PC-3 (cell line): ENCODE measurements at places on chromosomes 3 and 15.

DNA sequence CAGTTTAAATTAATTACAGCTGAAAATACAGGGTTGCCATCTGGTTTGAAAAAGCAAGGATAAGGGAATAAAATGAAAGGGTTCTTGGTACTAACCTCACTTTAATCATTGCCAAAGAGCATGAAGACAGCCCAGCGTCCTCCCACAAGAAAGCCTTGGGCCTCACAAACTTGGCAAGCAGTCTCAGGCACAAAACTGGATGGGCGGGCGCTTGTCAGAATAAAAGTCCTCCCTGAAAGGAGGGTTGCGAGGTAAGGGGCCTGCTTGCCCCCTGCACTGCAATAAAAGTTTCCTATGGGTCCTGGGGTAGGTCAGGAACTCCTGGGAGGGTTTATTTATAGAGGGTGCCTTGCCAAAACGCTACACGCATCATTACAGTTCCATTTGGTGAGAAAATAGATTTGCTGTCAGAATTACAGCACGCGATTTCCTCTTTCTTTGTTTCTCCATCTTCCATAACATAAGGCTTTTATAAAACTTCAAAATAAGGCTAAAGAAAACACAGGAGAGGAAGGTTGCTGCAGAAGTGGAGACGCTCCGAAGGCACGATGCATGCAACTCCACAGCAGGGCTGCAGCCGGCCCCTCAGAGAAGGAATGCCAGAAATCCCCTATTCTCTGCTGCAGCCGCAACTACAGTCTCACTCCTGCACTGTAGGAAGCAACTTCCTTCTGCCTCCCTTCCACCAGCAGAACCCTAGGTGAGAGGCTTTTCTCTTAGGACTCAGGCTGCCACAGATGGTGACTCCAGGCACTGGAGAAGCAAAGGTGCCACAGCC is 61.3 kb downstream of the VGLL4 start:
- DNase-seq: no peak

DNA sequence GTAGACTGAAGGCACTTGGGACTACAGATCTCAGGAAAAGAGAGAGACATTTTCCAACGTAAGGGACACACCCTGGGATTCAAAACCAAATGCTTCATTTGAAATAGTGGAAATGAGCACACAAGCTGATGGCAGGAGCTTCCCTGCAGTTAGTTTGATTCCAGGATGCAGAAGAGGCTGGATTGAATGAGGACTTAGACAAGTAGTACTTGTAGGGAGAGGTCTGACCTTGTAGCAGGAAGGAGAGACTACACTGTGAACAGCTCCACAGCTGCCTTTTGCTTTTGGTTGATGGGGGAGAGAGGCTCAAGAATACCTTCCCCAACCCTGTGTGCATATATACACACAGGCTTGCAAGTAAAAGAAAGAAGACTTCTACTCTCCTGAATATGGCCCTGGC is 51.5 kb downstream of the PDE8A start:
- no peak for DNase-seq

DNA sequence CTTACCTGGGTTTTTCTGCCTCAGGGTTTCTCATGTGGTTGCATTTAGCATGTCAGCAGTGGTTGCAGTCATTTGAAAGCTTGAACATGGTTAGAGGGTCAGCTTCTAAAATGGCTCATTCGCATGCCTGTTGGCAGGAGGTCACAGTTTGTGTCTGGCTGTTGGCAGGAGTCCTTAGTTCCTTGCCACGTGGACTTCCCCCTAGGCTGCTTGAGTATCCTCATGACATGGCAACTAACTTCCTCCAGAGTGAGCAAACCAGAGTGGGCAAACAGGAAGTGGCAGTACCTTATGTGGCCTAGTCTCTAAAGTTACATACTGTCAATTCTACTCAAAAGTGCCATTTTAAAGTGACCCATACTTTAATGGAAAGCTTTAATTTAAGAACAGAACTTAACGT is 3.4 kb upstream of the UNC13C start:
- no peak for DNase-seq

GRCh38 chr15:66619152-66619903 is 53.5 kb upstream of the LCTL start:
- DNase-seq: peak; percentile 80

DNA sequence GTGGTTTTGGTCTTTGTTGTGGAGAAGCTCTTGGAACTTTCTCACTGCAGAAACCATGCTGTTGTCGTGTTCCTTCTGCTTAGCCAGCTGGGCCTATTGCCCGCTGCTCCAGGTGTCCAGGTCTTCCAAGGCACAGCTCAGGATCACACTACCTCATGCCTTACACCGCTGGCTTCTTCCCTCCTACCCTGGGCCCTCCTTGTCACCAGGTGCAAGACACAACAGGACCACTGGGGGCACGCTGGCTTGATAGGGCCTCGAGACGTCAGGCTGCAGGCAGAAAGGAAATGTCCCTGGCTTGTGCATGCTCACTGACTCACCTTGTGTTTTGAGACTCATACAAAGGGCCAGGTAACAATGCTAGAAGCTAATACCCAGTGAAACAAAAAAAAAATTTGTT is 32.3 kb downstream of the PAQR9 start:
- DNase-seq: peak; percentile 21

DNA sequence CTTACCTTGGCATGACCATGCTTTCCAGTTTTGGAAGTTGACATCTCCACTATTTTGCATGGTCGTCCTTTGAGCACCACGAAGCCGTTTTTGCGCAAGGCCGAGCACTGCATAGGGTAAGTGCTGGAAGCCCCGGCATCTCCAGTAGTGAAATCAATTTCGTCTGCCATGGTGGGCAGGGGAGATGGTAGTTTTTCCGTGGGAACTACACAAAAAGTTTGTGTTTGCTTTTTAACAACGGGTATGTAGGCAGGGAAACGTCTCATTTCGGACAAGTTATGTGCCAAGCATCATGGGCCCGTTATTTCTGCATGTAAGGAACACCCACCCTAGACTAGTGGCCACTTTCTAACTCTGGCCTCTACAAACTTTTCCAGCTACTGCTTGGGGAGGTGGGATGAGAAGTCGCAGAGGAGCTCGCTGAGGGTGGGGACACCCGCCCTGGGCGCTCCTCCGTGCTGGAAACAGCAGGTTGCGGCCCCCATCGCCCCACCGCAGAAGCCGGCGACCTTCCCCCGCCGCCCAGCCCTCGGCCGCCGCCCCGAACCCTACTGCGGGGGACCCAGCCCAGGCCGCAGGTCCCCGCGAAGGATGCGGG is 701 bp downstream of the EIF5A2 start:
- no peak for DNase-seq

- DNase-seq: no peak
Measured at GRCh38 chr3:54357301-54357700, 234.9 kb downstream of the CACNA2D3 start.

DNA sequence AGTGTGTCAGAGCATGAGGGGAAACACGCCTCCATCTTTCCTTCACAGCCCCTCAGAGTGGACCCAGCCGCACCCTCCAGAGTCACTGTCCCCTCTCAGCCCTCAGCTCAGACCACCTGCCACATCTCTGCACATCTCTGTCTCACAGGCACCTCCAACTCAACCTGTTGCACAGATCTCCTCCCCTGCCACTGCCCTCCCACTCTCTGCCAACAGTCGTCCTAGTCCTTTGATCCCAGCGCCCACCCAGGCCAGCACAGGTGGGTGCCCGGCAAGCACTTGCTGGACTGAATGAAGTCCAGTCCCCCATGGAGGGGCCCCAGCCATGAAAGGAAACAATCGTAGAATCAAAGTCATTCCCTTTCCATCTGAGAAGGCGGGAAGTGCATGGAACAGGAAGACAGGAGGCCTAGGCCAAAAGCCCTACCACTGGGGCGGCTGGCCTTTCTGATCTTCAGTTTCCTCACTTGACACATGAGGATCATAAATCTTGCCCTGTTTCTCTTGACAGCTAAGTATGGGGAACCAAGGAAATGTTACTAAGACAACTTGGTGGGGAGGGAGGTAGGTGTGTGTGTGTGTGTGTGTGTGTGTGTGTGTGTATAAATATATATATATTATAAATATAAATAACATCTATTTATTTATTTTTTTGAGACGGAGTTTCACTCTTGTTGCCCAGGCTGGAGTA is 28.1 kb downstream of the HCN4 start:
- DNase-seq: no peak

GRCh38 chr3:129245141-129245540 is 4.3 kb upstream of the COPG1 start:
- DNase-seq: peak; percentile 82

GRCh38 chr3:138962854-138963560 is 16.0 kb downstream of the FOXL2NB start:
- DNase-seq: no peak

DNA sequence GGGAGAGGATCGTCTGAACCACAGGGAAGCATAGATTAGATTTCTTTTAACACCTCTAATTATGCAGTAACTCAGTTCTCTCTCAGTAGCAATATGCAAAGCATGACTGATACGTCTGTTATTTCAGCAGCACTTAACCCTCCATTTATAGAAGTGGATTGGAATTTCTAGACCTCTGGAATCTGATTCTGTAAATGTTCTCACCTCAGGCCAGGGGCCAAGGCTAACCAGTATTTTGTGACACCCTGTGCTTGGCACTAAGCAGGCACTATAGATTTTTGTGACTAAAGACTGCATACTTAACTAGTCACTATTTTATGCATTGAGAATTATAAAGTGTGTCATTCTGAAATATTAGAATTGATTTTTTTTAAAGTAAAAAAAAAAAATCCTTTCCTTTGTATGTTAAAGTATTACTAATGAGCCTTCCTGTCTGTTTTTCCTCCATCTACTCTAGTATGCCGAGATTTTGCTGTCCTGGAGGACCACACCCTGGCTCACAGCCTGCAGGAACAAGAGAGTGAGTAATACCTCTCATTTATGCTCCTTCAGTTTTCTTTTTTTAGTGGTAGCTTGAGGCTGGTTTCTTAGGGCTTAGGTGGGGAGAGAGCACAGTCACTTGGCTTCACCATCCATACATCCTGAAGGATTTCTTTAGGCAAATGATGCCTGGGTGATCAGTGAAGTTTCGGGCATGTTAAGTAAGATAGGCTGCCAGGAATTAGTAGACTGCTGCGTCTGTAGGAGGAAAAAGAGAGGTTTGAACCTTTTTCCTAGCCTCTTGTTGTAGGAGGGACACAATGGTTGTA is 26.5 kb upstream of the UTS2B start:
- DNase-seq: peak; percentile 77

DNA sequence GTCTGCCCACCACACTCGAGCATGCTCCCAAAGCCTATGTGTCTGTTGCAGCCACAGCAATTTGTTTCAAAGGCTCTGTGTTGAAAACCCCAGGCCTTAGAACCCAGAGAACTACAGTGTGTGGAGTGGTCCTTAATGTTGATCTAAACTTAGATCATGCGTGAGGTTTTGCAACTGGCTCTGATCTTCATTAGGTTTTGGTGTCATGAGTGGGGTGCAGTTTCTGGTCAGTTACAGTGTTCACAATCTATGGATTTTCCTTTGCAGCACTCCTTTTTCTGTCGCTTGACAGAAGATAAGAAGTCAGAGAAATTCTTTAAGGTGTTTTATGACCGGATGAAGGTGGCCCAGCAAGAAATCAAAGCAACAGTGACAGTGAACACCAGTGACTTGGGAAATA is 213.0 kb upstream of the BHLHE40 start:
- DNase-seq: no peak

- DNase-seq: no peak
Measured at GRCh38 chr15:49035825-49036224, 10.4 kb downstream of the SECISBP2L start.

- DNase-seq: no peak
Measured at GRCh38 chr3:69205385-69205784, 83.0 kb upstream of the LMOD3 start.

DNA sequence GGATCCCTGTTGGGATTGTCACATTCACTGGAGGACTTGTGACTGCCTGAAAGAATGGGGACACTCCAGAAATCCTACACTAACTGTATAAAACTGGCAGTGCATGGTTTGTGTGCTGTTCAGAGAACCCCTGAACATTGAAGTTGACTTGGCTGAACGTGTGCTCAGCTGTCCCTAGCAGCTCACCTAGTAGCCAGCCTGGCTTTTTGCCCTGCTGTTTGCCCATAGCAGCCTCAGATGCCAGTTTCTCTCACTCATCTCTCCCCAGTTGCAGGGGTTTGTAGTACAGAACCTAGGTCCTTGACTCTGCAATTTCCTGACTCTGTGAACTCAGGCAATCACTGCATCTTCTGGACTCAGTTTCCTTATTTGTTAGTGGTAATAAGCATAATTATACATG is 63.0 kb downstream of the KCNAB1 start:
- no peak for DNase-seq
